Pons (tissue), 1 donor: ENCODE measurements at places on chromosomes 6 and 20.

- peak; percentile 26 for DNase-seq
These were observed 703 bp downstream of the EPHA7 start for GRCh38 chr6:93418408-93419303.

DNA sequence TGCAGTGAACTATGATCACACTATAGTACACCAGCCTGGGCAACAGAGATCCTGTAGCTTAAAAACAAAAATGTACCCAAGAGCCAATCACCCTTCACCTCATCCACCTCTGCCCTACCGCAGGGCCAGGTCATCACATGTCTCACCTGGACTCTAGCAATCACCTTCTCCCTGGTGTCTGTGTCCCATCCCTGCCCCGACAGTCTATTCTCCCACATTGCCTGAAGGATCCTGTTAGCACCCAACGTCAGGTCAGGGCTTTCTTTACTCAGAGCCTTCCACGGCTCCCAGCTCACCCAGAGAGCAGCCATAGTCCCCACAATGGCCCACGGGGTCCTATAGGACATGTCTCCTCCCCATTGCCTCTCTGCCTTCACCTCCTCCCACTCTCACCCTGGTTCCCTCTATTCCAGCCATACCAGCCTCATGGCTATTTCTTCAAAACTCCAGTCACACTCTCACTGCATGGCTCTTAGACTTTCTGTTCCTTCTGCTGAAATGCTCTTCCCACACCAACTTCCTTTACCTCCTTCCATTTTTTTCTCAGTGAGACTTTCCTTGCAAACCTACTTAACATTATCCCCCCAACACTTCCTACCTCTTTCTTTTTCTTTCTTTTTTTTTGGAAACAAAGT, 22.5 kb upstream of the ARFGEF2 start:
- peak; percentile 40 for DNase-seq

- DNase-seq: no peak
These were observed 391.9 kb downstream of the CD109 start for GRCh38 chr6:74087899-74088298.

DNA sequence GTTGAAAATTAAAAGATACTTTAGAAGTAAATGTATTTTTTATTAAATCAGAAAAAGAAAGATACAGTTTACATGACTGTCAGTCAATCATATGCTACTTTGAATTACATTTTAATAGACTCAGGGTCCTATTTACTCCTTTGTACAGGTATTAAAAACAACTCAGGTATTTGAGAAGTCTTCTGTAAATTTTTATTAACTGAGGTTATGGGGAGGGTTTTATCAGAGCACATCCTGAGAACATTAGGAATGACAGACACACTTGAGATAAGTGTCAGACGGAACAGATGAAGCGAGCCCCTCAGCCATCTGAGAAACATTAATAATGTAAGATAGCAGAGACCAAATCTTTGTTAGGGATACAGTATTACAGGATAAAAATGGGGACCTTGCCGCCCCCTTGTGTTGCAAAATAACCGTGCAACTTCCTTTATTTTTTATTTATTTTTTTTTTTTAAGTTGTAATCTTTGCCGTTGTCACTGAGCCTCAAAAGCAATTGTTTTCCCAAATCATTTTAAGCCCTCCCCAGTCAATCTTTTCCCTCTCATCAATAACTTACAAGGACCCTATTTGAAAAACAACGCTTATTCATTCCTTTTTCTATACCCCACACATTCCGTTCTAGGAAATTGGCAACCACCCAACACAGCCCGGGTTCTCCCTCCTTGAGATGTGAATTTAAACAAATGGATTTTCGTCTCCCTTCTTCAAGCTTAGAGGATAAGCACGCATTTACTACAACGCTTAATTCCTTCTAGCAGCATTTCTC, 126.7 kb downstream of the BCAS1 start:
- DNase-seq: peak; percentile 33

DNA sequence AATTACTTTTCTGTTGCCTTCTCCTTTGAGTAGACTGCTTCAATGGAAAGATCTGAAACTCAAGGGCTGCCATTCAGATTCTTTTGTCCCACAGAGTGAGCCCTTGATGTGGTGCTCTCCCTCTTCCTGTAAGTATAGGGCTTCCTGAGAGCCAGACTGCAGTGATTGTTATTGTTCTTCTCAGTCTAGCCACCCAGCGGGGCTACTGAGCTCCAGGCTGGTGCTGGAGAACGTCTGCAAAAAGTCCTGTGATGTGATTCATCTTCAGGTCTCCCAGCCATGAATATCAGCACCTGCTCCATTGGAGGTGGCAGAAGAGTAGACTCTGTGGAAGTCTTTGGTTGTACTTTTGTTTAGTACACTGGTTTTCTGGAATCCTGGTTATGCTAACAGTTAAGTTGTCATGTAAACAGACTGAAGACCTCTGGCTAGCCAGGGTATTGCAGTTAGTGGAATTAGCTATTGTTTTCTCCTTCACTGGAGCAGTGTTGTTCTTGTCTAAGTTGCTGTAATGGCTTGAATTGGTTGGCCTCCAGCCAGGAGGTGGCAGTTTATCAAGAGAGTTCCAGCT, 240.9 kb downstream of the COL12A1 start:
- DNase-seq: no peak

- DNase-seq: no peak
These were observed 697.2 kb upstream of the AGPAT4 start for GRCh38 chr6:161971043-161971442.

GRCh38 chr6:75283907-75284631, 523 bp downstream of the TMEM30A start:
- no peak for DNase-seq

GRCh38 chr20:55283889-55284288, 721.4 kb downstream of the CBLN4 start:
- DNase-seq: no peak

GRCh38 chr6:117498159-117498558, 15.7 kb downstream of the DCBLD1 start:
- DNase-seq: peak; percentile 46

GRCh38 chr6:53128842-53129241, 19.8 kb downstream of the GCM1 start:
- no peak for DNase-seq

DNA sequence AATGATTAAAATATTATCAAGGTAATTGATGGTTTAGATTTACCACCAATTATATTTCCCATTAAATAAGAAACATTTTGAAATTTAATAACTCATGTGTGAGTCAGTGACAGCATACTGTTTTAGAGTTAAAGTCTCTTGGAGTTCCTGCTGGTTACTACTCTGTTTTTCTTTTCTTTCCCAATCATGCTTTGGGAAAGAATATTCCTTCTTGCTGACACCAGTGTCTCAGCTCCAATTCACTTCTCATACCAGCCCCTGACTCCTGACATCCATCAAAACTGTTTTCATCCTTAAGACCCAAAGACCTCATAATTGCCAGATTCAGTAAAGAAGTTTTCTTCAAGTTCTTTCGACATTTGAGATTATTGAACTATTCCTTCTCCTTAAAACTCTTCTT, 50.3 kb downstream of the AIG1 start:
- DNase-seq: no peak

DNA sequence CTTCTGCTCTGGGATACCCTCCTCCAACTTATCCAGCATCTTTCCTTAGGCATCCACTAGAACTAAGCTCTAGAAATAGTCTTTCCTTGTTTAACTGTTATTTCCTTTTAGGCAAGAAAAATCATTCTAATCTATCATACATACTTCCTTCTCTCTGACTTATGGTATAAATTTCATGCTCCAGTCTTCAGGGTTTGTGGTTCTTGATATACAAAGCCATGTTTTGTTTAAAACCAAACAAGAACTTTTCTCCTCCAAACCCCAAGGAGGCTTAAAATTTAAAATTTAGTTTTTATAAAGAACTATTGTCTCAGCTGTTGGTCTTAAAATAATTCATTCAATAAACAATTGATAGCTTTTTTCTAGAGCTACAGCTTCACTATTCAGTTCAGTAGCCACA, 77.2 kb downstream of the CD164 start:
- DNase-seq: no peak

- DNase-seq: no peak
These were observed 10.0 kb upstream of the BLOC1S5 start for GRCh38 chr6:8074213-8074612.

DNA sequence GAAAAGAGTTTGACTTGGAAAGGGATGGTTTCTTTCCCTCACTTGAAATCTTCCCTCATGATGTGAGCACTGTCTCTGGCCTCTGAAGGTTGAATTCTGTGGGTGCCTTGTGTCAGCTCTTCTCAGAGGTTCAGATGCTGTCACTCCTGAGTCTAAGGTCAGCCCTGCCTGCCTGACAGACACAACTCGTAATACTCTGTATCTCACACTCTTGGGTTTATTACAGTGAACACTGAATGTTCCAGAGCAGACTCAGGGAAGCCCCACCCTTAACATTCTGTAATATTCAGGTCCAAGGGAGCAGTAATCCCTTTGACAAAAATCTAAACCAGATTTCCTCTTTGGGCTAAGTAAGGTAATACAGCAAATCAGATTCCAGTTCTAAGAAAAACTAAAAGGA, 837.8 kb downstream of the QKI start:
- no peak for DNase-seq

GRCh38 chr20:13261460-13262301, 40.6 kb downstream of the ISM1 start:
- DNase-seq: peak; percentile 31

- DNase-seq: no peak
These were observed 18.6 kb downstream of the CMTR1 start for GRCh38 chr6:37451441-37452193.
